ENCODE measurements at places on chromosomes 12 and 14. TPM values are rescaled to one million over a fixed set of nuclear protein-coding genes. Genes with fewer than 3 reads are reported as not detected.

The BEST3 gene
- not detected for total RNA-seq

The MIP gene
- not detected for total RNA-seq

The OR4E1 gene
- total RNA-seq, result not detected

The VRTN gene
- total RNA-seq, result not detected

The ATN1 gene
- 49.0 TPM for total RNA-seq

Measured in gastroesophageal sphincter (tissue), 4 donors.